ENCODE measurements at places on chromosomes 2 and 18. TPM values are rescaled to one million over a fixed set of nuclear protein-coding genes. Genes with fewer than 3 reads are reported as not detected.

DNA sequence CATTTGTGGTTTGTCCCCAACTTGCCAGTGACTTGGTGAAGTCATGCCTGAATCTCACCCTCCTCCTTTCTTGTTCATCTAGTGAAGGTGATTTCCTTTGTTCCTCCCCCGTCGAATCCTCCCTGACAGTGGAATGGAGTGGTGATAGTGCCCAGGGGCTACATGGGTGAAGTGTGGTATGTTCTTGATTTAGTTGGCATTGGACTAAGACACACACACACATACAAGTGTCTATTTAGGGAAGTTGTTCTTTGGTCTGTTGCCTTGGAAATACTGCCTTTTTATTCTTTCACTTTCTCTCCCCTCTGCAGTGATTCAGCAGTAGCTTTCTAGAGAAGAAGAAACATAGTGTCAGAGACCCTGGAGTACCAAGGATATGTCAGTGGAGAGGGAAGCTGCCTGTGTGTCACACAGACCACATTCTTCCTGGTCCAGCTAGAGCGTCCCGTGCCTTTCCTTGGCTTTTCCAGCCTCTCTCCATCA is 10.9 kb downstream of the INPP4A start:
- H3K4me1 ChIP-seq, result peaks cover 9% of the 10 kb centered on the region
- no peaks in the 10 kb centered on the region for H3K36me3 ChIP-seq
- no peak overlapping the region for H3K4me3 ChIP-seq
- no peaks in the 10 kb centered on the region for H3K27me3 ChIP-seq
- no peak overlapping the region for H3K27ac ChIP-seq
- no peak for DNase-seq

NT5C1B gene
- total RNA-seq, result not detected

GRCh38 chr2:67841711-67842110 is 221.1 kb downstream of the C1D start:
- no peaks in the 10 kb centered on the region for H3K27me3 ChIP-seq
- H3K4me3 ChIP-seq, result no peak overlapping the region
- no peaks in the 10 kb centered on the region for H3K36me3 ChIP-seq
- H3K4me1 ChIP-seq, result peaks cover 7% of the 10 kb centered on the region
- H3K27ac ChIP-seq, result no peak overlapping the region

GRCh38 chr2:29351916-29352591 is 236.8 kb downstream of the CLIP4 start:
- H3K4me3 ChIP-seq, result no peak overlapping the region
- no peaks in the 10 kb centered on the region for H3K36me3 ChIP-seq
- H3K27ac ChIP-seq, result no peak overlapping the region
- no peak for DNase-seq

- H3K4me3 ChIP-seq, result no peak overlapping the region
Measured at GRCh38 chr2:151849413-151850010, 21.3 kb upstream of the ARL5A start.

DNA sequence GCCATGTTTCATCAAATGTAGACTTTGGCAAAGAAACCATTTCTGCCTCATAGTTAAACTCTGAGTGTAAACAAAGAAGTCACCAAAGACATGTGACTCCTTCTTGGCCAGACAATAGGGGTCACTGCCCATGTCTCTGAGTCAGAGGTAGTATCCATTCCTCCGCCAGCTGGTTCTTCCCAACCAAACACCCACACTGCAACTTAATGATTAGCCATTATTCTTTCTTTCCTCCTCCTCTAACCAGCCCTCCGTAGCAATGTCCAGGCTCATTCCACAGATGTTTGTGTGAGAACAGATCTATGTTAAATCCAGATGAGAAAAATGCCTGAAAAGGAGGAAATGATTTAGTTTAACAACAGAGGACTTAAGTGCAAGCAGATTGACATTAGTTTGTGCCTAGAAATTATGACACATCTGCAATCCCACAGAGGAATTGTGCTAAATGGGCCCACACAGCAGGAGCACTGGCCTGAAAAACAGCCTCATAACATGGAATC is 127.9 kb upstream of the SH3BP4 start:
- peaks cover 12% of the 10 kb centered on the region for H3K4me1 ChIP-seq
- H3K36me3 ChIP-seq, result no peaks in the 10 kb centered on the region
- peak overlapping the region; percentile 82 for H3K27ac ChIP-seq
- DNase-seq, result peak; percentile 71

Measured in hepatocyte (in vitro differentiated cells).